ENCODE measurements at places on chromosomes 3 and 15. TPM values are rescaled to one million over a fixed set of nuclear protein-coding genes. Genes with fewer than 3 reads are reported as not detected.
A peak's percentile ranks its signal among the peaks of the same experiment; 100 is the strongest.

Gene AQP9
- total RNA-seq: 0.75 TPM

Gene PPP1R14D
- not detected for total RNA-seq

Gene CCDC39
- 0.07 TPM for total RNA-seq

Gene TMPRSS7
- total RNA-seq: not detected

Gene GABRR3
- not detected for total RNA-seq

Gene GRK7
- total RNA-seq: not detected

Gene PSMA4
- 243 TPM for total RNA-seq

Gene TOPBP1
- total RNA-seq: 27.0 TPM

Gene TXNRD3
- total RNA-seq: 5.5 TPM

Gene FBXO40
- total RNA-seq: under 0.01 TPM

Gene OR5K2
- total RNA-seq: not detected

DNA sequence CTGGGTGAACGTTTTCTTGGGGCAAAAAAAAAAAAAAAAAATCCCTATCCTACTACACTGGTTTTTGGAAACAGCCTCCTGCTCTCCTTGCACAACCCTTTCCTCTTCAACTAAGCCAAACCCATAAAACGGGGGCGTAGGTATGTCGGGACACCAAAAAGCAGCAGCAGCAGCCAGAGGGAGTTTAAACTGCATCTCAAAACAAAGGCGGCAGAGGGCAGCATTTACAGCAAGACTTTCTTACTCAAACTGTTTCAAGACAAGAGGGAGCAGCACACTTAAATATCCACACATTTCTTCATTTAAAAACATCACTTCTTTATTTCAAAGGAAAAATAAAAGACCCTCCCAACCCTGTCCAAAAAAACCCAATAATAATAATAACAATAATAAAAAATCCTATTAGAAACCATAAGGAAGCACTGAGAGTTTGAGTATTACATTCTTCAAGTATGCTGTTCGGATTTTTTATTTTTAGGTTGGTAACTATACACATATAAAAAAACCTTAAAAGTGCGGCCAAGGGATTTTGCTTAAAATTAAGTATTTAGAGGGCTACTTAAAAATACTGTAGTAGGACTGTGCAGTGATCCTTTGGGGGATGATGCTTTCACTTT lies 43.9 kb upstream of the PLXND1 start:
- DNase-seq: no peak

- DNase-seq: no peak
Observed at GRCh38 chr3:16171009-16171408, 3.5 kb upstream of the GALNT15 start.

DNA sequence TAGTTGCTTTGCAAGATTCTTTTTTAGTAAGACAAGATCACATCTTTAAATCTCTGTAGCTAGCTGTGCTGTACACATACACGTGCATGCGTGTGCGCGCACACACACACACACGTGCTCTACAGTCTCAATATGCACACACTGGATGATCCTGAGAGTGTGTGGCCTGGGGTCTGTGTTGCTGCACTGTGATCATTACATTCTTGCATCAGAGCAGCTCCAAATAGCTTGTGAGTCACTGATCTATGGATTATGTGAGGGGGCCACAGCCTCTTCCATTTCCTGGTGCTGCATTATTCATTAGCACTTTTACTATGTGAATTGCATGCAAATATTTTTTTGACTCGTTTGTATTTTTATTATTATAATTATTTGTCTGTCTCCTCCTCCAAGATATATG lies 34.6 kb downstream of the MCTP2 start:
- no peak for DNase-seq

- no peak for DNase-seq
Observed at GRCh38 chr3:69052472-69052898, 352 bp upstream of the TMF1 start.

GRCh38 chr3:174951498-174952005 lies 92.4 kb downstream of the NAALADL2 start:
- no peak for DNase-seq

- DNase-seq: no peak
Observed at GRCh38 chr3:196096382-196096953, 14.6 kb upstream of the TFRC start.

- peak; percentile 31 for DNase-seq
Observed at GRCh38 chr3:71294919-71295318, 288.6 kb downstream of the FOXP1 start.

DNA sequence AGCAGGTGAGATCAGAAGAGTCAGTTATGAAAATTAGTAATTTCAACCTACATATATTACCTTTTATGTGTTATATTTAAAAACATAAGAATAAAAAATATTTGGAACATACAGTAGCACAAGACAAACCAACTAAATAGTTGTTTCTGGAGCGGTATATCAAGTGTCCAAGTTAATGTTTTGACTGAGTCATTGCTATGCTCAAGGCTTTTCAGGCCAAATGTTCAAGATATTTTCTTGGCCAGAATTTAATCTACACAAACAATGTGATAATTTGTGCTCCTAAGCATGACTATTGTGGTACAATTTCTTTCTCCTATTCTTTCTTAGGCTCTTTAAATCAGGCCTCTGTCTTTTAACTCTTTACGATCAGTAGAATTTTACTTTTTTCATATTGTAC lies 412.4 kb downstream of the RAP2B start:
- DNase-seq: no peak

DNA sequence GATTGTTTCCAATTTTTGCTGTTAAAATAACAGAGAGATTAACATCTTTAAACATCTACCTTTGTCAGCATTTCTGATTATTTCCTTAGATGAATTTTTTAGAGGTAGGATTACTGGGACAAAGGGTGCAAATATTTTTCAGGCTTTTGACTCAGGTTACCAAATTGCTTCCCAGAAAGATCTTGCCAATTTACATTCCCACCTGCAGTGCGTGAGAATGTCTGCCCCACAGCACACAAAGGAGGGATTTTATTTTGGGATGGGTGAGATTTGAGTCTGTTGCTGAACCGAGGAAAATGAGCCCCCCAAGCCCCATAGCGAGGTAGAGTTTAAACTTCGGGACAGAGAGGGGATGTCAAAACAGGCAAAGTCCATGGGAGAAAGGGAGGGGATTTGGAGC lies 25.9 kb upstream of the RNU6-1 start:
- DNase-seq: no peak

DNA sequence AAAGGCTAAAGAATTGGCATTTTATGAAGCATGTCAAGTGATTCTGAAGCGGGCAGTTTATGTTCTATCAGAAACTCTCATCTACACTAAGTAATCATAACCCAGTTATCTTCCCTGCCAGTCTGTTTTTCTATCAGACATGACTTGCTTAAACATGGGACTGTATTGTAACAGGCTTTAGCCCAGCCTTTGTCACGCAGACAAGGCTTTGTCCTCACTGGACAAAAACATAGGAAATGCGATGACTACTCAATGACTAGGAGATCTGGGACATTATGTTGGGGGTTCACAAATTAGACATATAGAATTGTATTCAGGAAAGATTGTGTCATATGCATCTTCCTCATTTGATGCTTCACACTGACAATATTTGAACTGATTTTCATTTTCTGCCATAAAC lies 115.5 kb downstream of the GADL1 start:
- no peak for DNase-seq

DNA sequence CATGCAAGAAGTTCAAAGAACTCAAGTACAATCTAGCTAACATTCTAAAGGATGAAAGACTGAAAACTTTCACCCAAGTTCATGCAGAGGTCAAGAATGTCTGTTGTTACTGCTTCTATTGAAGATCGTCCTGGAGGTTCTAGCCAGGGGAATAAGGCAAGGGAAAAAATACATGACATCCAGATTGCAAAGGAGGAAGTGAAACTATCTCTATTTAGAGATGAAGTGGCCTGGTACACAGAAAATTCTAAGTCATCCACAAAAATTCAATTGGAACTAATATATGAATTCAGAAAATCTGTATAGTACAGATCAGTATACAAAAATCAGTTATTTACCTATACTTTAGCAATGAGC lies 693.0 kb downstream of the NR2F2 start:
- no peak for DNase-seq

DNA sequence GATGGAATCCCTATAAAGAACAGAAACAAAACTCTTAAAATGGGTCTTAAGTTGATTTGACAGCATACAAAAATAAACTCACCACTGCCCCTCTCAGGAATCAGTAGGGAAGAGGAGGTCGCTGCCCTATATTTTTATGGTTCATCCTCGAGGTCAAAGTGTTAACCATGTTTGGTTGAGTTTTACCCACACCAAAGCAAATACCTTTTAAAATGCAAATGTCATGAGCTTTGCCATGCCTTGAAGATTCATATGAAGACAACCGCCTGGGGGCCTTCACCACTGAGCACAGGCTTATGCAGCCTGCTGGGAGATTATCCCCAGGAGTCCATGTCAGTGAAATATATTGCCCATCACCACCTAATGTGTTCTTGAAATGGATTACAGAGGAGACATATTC lies 66.1 kb downstream of the GLB1 start:
- DNase-seq: no peak

DNA sequence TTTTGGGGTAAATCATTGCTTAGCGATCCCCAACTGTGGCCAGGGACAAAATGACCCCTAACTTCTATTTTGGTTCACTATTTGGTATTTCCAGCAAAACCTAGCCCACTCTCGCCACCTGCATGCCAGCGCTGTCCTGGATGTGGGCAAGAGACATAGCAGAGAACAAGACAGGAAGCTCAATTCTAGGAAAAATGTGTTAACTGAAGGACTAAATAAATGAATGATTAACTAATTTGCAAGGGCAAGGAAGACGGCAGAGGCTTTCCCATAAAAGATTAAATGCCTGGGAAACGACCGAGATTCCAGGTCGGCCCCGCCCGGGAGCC lies 408 bp downstream of the NICN1 start:
- peak; percentile 32 for DNase-seq

DNA sequence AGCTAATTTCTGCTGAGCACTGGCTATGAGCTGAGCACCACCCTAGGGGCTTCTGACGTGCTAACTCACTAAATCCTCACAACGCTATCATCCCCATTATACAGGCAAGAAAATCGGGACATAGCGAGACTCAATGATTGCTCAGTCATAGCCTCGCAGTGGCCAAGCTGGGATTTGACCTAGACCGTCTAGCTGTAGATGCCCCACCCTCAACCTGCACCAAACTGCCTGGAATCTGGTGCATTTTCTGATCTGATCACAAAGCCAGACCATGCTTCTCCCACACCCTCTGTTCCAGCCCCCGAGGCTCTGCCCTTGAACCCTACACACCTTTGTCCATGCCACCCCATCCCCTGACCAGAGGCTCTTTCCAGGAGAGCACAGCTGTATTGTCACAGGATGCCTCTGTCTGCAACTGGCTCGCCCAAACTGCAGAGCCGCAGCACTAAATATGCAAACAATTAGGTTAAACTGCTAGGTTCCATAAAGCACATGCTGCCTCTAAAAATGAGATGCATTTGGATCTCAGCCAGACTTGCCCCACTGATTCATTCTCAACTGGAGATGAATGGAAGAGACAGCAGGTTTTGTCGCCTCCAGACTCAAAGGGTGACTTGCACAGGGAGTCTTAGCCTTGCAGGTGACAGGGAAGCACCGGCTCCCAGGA lies 95.2 kb downstream of the NUP210 start:
- no peak for DNase-seq

DNA sequence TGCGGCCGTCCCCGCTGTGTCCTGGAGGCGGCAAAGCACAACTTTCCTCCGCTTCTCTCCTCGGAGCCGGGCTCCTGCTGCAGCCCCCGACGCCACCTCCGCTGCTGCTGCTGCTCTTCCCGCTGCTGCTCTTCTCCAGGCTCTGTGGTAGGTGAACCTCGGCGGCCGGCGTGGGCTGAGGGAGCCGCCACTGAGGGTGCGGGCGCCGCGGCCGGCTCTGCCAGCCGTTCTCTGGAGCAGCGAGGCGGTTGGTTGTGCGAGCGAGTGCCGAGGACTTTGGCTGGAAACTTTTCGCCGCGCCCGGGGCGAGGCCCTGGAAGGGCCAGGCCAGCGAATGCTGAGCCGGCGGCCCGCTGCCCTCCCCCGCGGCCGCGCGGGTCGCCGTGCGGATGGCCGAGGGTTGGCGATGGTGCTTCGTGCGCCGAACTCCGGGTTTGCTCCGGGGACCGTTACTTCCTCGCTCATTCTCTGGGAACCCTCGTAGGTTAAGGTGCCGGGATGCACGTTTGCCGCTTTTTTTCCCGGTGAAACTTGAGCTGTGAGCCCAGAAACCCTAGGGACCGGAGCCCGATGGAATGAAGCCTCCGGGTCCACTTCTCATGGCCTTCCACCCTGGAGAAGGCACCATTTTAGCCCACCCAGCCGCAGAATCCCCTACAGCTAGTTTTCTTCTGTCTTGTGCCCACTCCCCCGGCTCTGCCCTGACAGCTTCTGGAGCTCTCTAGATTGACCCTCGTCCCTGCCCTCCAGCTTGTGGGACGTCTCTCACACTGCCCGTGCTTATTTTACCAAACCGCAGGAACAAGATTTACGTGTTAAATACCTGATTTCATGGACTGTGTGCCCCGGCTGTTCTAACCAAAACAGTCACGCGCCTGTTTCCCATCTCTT lies 660 bp downstream of the NECTIN3 start:
- DNase-seq: no peak

GRCh38 chr3:33513262-33513863 lies 73.2 kb upstream of the UBP1 start:
- no peak for DNase-seq

DNA sequence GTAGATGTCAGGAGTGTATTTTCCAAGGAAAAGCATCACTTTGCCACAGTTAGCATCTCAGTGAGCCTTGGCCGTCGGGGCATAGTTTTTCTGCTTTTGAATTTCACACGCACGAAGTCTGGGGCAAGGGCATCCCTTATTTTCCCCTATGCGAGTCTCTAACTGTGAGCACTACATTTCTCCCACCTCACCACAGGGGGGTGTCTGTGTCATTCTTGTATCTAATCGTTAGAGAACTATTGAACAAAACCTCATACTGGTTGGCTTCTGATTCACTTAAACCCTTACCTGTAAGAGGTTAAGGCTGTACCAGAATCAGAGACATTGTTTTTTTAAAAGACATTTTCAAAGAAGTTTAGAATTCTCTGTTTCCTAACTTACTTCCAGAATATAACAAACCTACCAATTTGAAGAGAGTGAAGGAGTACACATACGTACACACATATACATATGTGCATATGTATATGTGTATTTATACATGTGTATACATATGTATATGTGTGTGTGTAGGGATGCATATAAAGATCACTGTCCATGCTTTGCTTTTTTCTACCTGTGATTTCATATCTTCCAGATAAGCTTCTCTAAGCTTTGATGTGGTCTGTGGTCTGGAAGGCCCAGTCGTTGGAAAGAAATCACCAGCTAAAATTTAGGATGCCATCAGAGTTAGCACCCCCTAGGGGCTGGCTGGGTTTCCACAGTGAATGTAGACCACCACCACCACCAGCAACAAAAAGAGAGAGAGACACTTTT lies 49.4 kb downstream of the MYZAP start:
- DNase-seq: no peak

- DNase-seq: peak; percentile 39
Observed at GRCh38 chr3:157282261-157283191, 122.6 kb upstream of the CCNL1 start.

GRCh38 chr15:48866141-48866563 lies 11.8 kb upstream of the EID1 start:
- DNase-seq: no peak

Data from kidney epithelial cell (primary cell).